NCI-H2081 treated with DMSO at 0.1 percent for 48 hours (cell line): ENCODE measurements at places on chromosomes 1 and 21.
A peak's percentile ranks its signal among the peaks of the same experiment; 100 is the strongest.

DNA sequence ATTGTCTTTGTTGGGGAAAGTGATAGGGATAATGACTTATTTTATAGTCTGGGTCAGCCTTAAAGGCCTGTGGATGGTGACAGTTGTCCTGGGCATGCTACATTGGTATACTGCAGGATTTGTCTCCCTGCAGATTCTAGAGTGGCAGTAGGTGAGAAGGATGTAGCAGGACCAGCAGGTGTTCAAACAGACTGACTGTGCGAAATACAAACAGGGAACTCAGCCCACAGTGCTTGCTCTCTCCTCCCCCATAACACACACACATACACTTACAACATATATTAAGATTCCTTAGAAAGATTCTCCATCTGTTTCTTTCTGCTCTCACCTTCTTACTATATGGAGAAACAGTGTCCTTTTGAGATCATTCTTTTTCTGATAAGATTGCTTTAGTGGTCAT, 6.9 kb downstream of the PDE4B start:
- peak; percentile 28 for DNase-seq

GRCh38 chr1:6508816-6509189, 17.3 kb upstream of the PLEKHG5 start:
- no peak for DNase-seq

DNA sequence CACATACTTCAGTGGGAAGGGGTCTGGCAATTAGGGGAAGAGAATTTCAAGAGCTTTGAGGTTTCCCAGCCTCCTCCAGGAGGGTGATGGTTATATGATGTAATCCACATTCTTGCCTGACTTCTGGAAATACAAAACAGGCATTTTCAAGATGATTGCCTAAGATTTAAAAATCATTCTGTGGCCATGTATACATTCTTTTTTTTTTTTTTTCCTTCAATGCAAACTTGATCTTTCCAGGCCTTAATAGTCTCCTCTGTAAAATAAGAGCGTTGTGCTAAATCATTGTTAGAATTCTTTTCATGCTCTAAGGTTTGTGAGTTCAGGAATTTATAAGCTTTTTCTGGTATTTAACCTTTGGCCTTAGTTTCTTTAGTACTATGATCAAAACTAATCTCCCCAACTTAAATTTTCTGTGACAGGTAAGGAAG, 192.3 kb upstream of the HMCN1 start:
- no peak for DNase-seq

- no peak for DNase-seq
Observed at GRCh38 chr1:46030876-46031660, 101.4 kb downstream of the PIK3R3 start.

DNA sequence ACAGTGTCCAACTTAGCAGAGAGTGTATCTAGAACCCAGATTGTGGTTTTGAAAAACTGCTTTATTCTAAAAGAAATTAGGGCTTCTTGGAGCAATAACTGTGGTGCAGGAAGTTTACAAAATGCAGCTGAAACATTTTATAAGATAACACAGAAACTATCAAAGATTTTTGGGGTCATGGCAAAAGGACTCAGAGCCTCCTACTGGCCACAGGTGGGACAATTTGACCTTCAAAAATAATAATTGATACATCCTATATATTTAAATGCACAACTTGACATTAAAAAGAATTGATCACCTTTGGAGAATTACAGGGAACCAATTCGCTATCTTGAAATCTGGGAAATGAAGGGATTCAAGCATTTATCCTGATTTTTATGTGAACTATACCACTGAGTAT, 235.2 kb downstream of the RPS6KC1 start:
- DNase-seq, result no peak
